Stimulated activated CD8-positive, alpha-beta memory T cell treated with anti-CD3 and anti-CD28 coated beads, Interleukin-15, amount 100 ng/mL, for 48 hours (primary cell): ENCODE measurements at places on chromosomes 2 and 18.

- DNase-seq: no peak
Measured at GRCh38 chr2:137771064-137771463, 193.2 kb upstream of the HNMT start.

GRCh38 chr2:236776695-236777251 lies 207.1 kb downstream of the ACKR3 start:
- DNase-seq: no peak

- DNase-seq: no peak
Measured at GRCh38 chr2:155485141-155485842, 786.8 kb downstream of the KCNJ3 start.

DNA sequence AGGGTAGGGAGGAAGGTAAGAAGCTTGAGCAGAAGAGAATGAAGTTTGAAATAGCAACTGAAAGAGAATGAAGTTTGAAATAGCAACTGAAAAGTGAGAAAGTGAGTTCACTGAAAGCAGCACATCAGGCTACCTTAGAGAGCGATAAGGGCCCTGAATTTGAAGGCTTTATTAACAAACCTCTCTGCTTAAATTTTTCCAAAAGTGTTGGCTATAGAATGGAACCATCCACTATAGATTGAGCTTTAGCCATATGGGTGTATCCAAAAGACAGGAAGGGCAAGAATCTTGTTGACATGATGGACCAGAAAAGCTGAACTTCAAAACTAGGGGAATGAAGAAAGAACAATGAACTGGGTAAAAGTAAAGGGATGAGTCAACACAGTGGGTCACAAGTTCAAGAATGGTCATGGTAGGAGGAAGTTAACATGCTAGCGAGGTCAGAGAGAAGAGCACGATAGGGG lies 122.5 kb downstream of the ASXL3 start:
- no peak for DNase-seq

DNA sequence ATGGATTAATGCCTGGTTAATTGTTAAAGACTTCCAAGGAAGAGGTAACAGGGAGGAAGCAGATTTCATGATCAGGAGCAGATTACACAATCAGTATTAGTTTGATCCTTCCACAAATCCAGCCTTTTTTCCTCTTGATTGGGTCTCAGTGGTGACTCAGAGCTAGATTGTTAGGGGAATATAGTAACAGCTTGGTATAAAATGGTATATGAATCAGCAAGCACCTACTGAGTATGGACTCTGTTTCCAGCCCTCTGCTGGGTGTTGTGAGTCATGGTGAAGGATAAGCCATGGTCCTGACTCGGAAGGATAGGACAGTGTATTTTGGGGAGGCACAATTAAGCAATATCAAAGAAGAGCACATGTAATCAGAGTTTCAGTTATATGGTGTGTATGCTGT lies 272.4 kb upstream of the DPP10 start:
- DNase-seq: no peak

GRCh38 chr2:126650994-126651393 lies 5.0 kb upstream of the GYPC start:
- no peak for DNase-seq

- no peak for DNase-seq
Measured at GRCh38 chr2:70305531-70305930, 3.7 kb upstream of the FAM136A start.

DNA sequence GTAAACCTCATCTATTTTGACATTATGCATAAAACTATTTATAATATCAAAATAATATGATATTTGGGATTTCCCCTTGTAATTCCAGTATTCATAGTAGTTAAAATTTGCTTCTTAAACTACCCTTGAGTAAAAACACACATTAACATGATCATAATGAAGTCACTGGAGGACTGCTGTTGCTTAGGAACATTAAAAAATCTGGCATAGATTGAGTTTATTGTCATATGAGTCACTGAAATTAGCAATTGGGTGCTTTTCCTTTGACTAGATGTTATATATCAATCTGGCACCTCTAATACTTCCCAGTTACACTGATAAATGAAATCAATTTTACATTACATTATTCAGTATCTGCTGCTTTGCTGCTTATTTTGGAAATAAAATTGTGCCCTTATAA lies 57.0 kb upstream of the ZC3H15 start:
- no peak for DNase-seq

GRCh38 chr2:3486047-3487027 lies 33.0 kb downstream of the ADI1 start:
- DNase-seq: no peak

DNA sequence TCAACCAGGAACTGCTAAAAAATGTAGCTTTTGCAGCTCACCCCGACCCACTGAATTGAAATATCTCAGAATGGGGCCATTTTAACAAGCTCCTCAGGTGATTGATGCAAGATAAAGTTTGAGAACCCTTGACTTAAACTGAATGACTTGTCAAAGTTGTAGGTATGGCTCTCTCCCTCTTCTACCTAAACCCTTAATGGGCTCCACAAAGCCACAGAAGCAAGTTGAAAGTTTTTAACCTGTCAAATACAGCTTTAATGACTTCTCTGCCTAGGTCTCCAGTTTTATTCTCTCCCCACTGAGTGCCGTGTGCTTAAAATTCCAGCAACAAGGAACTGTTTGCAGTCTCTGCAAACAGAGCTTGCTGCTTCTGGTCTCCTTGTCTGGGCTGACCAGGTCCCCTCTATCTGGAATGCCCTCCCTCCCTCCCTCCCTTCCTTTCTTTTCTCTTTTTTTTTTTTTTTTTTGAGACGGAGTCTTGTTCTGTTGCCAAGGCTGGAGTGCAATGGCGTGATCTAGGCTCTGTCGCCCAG lies 19.7 kb upstream of the RNF125 start:
- DNase-seq: no peak

- DNase-seq: no peak
Measured at GRCh38 chr2:138713504-138713903, 66.7 kb downstream of the NXPH2 start.

- no peak for DNase-seq
Measured at GRCh38 chr18:58578835-58579560, 49.9 kb downstream of the ALPK2 start.

GRCh38 chr2:43133708-43134570 lies 92.5 kb downstream of the ZFP36L2 start:
- peak; percentile 65 for DNase-seq

- DNase-seq: peak; percentile 23
Measured at GRCh38 chr2:203534621-203535077, 452 bp downstream of the RAPH1 start.

GRCh38 chr2:229164545-229165249 lies 106.4 kb downstream of the PID1 start:
- no peak for DNase-seq

GRCh38 chr2:23757686-23758433 lies 169.1 kb downstream of the ATAD2B start:
- DNase-seq: no peak

DNA sequence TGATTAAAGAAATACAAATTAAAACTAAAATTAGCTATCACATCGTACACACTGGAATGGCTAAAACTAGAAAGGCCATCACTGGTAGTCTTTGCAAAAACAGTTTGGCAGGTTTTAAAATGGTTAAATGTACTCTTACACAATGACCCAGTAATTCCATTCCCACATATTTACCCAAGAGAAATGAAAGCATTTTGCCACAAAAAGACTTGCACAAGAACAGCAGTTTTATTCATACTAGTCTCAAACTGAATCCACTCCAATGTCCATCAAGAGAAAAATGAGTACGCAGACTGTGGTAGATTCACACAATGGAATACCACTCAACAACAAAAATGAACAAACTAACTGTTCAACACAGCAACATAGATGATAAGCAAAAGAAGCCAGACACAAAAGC lies 29.1 kb downstream of the SP140L start:
- DNase-seq: no peak

DNA sequence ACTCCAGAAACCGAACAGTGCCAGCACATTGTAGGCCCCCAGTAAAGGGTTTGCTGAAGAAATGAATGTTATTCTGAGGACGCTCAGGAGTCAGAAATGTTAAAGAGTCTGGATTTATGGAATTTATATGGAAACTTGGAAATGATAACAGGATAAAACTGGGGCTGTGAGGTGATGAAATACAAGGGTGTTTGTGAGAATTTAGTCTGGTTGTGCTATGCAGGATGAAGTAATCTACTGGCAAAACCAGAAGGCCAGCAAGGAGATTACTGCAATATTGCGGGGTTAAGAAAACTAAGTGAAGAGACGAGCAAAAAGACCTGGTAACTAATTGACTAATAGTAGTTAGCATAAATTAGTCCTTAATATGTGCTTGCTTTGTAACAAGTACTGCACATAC lies 467.8 kb downstream of the ZEB2 start:
- DNase-seq: no peak

DNA sequence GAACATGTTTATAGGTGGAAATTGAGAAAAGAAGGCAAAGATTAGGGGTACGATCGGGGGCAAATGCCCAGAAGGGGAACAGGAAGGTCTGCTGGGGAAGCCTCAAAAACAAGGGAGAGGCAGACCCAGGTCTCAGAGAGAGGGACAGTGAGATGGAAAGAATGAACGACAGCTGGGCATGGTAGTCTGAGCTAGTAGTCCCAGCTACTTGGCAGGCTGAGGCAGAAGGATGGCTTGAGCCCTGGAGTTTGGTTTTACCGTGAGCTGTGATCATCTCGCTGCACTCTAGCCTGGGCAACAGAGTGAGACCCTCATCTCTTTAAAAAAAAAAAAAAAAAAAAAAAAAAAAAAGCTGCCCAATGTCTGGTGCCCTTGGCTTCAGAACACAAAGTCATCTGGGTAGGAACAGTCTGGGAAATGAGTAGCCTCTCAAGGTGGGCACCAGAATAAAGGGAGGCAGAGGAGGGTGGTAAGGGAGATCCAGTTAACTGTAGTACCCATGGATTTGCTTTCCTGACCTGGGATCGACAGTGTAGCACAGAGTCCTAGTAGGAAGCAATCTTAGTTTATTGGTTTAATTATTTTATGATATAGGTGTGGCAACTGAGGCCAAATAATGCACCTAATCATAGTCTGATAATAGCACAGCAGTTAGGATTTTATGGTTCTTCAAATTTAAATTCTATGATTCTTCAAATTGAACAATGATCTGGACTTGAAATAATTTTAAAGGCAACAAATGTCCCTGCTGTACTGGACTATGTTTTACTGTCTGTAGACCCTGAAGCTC lies 3.5 kb downstream of the RRM2 start:
- no peak for DNase-seq

- DNase-seq: no peak
Measured at GRCh38 chr2:240821429-240821778, 1.4 kb upstream of the KIF1A start.

DNA sequence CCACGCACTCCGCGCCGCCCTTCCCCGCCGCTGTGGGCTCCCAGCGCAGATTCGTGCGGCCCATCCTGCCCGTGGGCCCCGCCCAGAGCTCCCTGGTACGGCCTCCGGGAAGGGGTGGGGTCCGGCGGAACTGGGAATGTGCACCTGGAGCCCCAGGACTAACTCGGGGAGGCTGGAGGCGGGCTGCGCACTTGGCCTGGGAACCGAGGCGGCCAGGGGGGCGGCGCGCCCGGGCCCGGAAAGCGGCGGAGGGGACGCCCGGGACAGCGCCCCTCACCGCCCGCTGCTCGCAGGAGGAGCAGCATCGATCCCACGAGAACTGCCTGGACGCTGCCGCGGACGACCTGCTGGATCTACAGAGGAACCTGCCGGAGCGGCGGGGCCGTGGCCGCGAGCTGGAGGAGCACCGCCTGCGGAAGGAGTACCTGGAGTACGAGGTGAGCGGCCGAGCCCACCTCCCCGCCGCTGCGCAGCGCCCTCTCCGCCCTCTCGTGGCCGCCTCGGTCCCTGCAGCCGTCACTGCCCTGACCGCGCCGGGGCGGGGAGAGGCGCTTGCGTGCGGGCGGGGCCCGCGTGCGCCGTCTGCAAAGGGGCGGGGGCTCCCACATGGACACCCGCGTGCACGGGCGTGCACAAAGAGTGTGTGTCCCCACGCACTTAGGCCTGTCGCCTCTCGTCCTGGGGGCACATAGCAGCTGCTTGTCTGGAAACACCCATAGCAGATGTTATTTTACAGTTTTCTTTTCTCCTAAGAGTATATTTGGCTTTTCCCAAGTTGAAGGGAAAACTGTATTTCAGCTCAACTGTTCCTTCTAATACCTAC lies 25.2 kb downstream of the PSD4 start:
- DNase-seq: peak; percentile 70

DNA sequence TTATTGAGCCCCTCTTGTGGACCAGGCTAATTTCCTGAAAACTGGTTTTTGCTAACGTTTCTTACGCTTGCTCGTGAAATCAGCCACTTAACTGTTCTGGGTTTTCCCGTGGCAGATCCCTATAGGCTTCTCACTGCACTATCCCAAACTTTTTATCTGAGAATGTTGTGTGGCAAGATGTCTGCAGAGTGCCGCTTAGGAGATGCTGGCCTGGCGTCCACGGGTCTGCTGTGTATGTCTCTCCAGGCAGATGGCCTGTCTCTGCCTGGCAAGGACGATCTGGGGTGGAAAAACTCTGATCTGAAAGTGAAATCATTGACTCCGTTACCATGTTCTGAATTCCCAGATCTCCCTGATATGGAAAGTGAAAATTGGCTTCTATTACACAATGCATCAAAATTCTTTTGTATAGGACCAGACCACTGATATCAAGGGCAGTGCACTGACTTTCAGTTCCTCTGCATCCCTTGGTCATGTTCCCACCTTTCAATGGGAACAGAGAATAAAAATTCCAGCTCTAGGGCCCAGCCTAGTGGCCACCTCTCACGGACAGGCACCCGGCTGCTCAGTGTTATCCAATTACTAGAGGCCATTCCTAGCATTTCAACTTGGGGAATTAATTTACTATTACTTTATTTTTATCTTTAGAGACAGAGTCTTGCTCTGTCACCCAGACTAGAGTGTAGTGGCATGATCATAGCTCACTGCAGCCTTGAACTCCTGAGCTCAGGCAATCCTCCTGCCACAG lies 154.6 kb downstream of the ACOXL start:
- DNase-seq: no peak

DNA sequence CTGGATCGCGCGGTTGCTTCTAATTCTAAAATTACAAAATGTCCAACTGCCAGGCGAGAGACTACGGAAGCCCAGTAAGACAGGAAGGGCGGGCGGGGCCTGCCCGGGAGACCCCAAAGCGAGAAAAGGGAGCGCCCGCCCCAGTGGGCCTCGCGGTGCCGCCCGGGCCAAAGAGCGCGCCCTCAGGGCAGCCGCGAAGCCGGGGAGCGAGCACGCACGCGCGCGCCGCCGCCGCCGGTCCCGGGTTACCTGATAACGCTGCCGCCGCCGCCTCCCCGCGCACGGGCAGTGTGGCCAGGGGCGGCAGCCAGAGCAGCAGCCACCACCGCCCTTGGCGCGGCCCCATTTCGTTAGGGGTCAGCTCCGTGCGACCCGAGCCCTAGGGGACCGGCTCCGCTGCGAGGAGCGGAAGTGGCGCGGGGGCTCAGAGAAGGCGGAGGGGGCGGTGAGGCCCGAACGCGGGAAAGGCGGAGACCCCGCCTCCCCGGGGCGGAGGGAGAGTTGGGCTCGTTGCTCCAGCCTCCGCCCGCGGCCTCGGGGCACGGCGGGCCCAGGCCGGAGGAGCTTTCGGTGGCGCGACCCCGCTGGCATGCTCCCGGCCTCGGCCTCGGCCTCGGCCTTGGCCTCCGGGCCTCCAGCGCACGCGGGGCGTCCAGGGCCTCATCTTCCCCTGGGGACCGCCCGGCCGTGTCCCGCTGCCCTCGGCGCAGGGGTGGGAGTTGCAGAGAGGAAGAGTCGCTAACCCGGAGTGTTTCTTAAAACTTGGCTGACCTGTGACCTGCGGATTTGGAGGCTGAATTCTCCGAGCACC lies at the start of gene NEMP2:
Gene NEMP2 (minus strand): TSS at position 413 of the 811 bp plus-strand sequence. CDS start 67 bp downstream, at position 346.
- DNase-seq: peak; percentile 86

GRCh38 chr18:582465-582864 lies 2.3 kb downstream of the CETN1 start:
- no peak for DNase-seq
